Stimulated activated CD8-positive, alpha-beta memory T cell treated with anti-CD3 and anti-CD28 coated beads, Interleukin-4, amount 100 ng/mL, for 48 hours (primary cell): ENCODE measurements at places on chromosomes 1 and 21.

- peak; percentile 52 for DNase-seq
Measured at GRCh38 chr21:41610042-41610839, 102.3 kb upstream of the TMPRSS2 start.

DNA sequence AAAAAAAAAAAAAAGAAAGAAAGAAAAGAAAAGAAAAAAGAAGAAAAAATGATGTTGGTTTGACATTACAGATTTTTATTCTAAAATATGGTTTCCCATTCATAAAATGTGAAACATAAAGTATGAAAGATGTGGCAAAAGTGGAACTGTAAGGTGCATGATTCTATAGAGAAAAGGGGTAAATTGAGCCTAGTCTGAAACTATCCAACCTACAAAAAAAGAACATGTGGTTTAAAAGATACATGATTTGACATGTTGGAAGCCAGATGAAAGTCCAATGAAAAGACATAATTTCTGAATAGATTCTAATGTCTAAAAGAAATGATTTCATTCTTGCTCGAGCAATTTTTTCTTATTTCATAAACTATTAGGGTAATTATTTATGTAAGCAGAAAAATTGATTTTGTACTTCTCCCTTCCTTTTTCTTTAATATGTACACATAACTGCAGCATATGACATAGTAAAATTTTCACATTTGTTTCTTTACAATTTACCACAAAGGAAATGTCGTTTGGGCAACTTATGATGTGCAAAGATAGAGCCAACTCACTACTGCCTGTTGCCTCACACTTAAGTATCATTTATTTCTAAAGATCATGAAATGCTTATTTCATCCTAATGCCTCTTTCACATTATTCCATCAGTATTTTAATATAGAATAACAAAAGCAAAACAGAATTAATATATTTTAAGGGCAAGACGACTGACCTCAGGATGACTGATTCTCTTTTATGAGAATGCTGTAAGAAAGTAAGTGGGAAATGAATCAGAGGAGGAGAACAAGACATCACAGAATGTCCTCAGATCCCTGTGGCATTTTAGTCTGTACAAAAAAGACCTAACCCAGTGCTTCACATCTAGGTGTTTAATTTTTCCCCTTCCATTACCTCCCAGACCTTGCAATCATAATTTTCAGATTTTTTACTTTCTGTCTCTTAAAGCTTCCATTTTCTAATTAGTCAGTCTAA lies 165.8 kb upstream of the HMCN1 start:
- no peak for DNase-seq

DNA sequence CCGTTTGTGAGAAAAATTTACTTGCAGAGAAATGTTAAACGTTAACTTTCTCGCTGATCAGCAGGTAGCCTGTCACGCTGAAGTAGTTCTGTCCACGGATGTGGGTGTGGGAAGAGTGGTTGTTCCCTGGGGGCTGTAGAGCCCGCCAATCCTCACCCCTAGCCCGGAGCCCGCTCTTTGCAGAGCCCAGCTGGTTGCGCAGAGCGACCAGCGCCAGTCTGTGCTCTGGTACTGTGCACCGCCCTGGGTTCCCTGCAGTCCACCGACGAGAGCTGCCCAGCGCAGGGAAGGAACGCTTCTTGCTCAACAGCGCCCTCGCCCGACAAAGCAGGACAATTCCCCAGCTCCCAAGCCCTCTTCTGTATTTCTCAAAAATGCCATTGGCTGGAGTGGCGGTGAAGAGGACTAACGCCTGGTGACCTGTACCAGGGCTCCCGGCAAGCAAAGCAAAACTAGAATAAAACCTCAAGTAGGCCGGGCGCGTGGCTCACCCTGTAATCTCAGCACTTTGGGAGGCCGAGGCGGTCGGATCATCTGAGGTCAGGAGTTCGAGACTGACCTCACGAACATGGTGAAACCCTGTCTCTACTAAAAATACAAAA lies 3.3 kb downstream of the RIPPLY3 start:
- DNase-seq = peak; percentile 90

- DNase-seq = no peak
Measured at GRCh38 chr1:108830119-108831008, 26.5 kb downstream of the AKNAD1 start.

- no peak for DNase-seq
Measured at GRCh38 chr1:244154508-244154871, 103.4 kb downstream of the ZBTB18 start.

GRCh38 chr1:99956755-99957154 lies 13.0 kb upstream of the SLC35A3 start:
- no peak for DNase-seq

DNA sequence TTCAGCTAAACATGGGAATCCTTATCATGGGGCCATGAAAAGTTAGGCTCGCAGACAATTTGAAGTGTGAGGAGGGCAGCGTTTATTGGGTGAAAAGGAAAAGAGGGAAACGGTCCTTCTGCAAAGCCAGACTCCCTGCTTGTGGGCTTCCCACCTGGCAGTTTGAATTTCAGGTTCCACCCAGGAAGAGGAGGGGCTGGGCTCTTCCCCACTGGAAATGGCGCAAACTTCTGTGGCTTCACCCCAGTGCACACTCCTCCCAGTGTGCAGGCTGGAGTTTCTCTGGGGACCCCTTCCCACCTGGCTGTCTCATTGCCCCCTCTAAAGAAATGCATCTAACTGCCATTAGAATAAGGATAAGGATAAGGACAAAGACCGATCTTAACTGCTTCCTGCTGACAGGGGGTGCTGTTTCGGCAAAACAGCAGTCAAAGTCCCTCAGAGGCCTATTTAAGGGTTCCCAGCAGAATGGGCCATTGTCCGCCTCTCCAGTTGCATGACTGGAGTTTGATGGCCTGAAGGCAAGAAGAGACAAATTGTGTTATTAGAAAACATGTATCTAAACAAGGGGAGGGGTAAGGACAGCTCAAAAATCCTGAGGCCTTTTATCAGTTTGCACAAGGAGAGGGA lies 20.4 kb downstream of the AIM2 start:
- DNase-seq = no peak

DNA sequence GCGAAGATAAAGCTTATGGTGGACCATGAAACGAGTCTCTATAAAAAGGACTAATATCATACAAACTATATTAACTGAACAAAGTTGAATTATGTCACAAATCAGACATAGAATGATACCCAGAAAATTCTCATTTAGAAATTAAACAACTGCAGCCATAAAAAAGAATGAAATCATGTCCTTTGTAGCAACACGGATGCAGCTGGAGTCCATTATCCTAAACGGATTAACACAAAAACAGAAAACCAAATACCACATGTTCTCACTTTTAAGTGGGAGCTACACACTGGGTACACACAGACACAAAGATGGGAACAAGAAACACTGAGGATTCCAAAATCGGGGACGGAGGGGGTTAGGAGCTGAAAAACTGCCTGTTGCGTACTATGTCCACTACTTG lies 11.5 kb downstream of the COP1 start:
- DNase-seq = no peak

DNA sequence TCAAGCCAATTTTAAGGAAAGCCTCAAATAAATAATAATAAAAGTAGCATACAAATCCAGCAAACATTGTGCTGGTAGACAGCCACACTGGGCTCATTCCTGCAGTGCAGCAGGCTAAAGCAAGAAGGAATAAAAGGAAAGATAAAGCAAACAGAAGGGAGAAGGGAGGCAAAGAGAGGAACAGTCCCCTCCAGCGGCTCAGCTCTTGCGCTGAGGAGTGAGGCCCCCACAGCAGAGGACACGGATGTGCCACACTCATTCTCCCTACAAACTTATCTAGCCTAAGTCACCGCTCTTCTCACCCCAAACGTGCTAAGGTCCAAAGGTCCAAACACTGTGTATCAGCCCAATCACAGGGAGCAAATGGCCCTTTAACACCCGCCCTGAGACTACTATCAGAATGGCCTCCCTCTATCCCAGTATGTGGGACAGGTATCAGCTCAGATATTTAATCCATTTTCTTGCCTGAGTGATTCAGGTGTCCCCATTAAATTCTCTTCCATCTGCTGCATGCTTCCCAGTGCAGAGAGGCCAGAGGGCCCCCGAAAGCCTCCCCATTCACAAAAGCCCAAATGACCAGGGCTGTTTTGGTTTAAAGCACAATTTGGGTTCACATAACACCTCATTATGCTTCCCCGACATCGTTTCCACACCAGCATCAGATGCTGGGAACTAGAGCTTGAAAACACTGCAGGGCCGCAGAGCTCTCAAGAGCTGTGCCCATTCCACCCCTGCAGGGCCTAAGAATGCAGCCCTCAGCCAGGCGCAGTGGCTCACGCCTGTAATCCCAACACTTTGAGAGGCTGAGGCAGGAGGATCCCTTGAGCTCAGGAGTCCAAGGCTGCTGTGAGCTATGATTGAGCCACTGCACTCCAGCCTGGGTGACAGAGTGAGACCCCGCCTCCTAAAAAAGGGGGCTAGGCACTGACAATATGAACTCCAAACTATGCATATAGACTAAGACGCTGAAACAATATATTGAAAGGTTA lies 17.8 kb downstream of the CAPZB start:
- no peak for DNase-seq

DNA sequence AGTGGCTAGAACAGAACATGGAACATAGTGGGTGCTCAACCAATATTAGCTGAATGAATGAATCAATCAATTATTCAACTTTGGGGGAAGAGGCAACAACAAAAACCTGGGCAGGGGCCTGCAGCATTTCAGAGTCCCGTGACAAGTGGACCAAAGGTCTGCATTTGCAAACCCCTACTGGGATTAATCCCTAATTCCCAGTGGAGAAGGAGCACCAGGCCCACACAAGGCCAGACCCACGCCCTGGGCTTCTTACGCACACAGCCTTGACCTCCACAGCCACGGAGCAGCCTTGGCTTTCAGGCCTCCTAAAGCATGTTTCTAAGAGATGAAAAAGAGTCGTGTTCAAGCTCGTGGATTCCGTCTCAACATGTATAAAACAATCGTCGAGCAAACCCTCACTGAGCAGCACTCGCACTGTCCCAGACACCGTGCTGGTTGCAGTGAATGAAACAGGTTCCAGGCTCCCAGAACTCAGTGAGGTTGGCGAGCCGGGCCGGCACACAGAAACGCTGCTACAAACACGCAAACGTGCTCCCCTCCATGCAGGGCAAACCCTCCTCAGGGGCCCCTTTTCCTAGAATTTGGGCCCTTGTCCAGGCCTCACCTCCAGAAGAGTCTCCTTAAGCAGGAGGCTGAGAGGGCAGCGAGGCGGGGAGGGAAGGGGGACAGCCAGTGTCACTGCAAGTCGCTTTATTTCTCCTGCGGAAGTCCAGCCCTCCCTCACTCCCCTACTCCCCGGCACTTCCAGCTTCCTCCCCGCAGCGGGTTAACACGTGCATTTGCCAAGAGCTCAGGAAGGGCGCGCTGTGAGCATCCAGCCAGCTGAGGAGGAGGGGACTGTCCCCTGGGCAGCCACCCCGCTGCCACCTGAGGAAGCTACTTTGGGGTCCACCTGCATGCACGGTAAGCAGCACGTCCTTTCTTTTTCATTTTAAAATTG lies 556.4 kb downstream of the KIF26B start:
- DNase-seq = no peak

- no peak for DNase-seq
Measured at GRCh38 chr1:248373761-248374160, 1.8 kb upstream of the OR2T6 start.

GRCh38 chr1:62333441-62333840 lies 14.2 kb upstream of the KANK4 start:
- no peak for DNase-seq

DNA sequence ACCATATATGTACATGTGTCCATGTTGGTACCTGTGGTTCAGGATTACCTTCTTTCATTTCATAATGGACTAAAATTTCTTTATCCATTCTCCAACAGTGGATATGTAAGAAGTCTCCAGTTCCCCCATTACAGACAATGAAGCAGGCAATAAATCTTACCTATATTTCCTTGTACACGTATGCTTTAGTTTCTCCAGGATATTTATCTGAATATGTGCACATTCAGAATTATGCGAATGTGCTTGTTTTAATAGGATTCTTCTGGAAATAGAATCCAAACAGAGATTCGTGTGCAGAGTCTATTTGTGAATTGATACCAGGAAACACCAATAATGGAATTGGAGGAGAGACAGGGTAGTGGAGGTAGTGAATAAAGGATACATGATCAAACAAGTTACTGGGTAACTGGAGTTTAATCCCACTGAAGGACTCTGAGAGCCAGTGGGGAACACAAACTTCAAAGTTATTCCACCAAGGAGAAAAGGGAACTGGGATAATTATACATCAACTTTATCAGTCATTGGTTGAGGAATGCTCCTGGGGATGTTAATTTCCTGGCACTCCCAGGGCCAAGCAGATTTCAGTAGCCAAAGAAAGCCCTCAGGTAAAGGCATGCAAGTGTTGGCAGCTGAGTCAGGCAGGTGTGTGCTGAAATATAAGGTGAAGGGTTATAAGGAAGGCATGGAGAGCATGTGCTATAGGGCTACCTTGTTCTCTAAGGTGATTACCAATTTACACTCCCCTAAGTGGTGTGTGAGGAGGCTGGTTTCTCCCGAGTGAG lies 374.9 kb upstream of the PBX1 start:
- no peak for DNase-seq

DNA sequence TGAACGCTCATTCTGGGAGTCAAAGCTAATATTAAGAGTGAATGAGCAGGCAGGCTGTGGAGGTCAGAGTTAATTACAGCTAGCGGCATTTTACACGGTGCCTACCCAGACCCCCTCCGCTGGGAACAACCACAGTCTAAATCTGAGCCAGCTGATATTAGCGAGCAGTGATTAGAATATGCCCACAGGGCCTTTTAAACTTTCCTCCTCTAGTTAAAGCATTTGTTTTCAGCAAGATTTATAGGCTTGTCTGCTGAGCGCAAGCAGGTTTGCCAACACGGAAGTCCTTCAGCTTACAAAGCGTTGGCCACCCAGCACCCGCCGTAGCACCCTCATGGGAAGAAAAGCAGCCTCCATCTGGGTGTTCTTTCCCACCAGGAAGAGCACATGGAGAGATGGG lies 72.1 kb downstream of the LMX1A start:
- DNase-seq = no peak

GRCh38 chr1:16167331-16168143 lies 11.7 kb upstream of the EPHA2 start:
- DNase-seq = peak; percentile 69

DNA sequence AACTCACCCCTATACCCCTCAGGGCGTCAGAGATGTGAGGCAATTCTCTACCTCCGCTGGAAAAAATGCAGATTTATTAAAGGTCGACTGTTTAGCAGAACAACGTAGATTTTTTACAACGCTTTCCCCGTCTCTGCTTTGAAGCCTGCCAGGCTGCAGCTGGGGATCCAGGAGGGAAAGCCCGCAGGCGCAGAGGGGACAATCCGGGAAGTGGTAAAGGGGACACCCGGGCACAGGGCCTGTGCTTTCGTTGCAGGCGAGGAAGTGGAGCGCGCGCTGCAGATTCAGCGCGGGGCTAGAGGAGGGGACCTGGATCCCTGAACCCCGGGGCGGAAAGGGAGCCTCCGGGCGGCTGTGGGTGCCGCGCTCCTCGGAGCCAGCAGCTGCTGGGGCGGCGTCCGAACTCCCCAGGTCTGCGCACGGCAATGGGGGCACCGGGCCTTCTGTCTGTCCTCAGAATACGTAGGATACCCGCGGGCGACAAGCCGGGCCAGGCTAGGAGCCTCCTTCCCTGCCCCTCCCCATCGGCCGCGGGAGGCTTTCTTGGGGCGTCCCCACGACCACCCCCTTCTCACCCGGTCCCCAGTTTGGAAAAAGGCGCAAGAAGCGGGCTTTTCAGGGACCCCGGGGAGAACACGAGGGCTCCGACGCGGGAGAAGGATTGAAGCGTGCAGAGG lies 5.5 kb downstream of the SIM2 start:
- DNase-seq = no peak

GRCh38 chr21:35321322-35322200 lies 272.5 kb upstream of the RUNX1 start:
- DNase-seq = no peak
